ENCODE measurements at places on chromosomes 2 and 18.
A peak's percentile ranks its signal among the peaks of the same experiment; 100 is the strongest.

- DNase-seq: peak; percentile 3
Measured at GRCh38 chr2:29238497-29238896, 123.3 kb downstream of the CLIP4 start.

DNA sequence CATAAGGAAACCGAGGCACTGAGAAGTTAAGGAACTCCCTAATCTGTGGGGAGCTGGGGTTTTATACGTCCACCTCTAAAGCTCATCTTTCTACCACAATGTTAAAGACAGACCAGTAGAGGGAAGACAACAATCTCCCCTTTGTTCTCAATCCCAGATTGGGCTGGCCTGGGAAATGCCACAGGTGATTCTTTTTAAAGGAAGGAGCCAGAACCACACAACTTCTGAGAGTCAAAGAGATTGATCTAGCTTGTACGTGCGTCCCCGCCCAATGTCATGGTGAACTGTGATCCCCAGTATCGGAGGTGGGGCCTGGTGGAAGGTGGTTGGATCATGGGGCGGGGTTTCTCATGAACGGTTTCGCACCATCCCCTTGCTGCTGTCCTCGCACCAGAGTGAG is 81.8 kb upstream of the LCLAT1 start:
- DNase-seq: no peak

DNA sequence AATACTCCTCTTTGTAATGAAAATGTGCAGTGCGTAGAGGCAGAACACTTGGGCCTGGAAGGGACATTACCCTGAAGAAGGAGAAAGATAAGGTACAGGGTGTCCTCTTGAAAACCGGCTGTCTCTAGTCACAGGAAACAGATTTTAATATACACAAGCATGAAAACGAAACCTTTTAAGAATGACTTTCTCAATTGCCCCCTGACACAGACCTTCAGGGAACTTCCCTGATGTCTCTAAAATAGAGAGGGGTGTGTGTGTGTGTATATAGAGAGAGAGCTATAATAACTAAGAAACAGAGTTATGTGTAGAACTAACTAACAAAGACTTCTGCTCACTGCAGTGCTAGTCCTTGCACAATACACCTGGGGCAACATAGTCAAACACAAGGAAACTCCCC is 780.0 kb downstream of the CNTNAP5 start:
- DNase-seq: no peak

GRCh38 chr2:27136751-27137150 is 2.3 kb upstream of the PREB start:
- no peak for DNase-seq

DNA sequence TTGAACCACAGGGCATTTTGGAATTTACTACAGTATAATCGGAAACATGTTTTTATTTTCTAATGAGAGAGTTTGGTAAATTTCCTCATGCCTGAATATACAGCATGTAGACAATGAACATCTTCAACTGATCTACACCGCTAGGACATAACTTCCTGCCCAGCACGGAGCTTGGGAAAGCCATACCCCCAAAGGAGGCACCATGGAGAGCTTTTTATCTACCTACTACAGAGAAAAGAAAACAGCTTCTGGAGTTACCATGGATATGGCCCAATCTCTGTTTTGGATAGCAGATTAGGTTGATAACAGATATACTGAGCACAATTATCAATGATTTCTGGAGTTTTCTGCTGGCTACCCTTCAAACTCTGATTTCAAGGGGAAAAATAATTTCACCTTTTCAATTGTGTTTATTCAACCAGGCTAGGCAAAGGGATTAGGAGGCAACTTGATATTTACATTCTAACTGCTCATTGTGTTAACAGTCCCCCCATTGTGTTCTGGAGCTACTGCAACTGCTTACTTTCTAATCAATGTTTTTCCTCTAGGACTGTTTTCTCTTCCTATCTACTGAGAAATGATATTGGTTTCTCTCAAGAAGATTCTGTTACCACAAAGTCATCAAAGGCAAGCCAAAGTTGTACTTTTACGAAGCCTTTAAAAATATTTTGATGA is 123.0 kb upstream of the ARHGAP28 start:
- no peak for DNase-seq

DNA sequence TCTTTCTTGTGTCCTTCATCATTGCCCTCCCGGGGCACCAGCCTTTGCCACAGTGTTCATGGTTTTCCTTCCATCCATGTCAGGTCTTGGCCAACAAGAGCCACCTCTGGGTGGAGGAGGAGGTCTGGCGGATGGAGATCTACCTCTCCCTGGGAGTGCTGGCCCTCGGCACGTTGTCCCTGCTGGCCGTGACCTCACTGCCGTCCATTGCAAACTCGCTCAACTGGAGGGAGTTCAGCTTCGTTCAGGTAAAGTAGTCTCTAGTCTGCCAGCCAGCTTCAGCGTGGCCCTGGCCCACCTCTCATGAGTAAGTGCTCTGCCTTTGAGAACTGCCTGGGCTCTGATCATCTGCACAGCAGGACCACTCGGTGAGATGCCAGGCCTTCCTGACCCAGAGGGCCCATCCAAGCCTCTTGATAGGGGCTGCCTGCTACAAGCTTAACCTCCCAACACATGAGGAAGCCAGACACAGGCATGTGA is 31.0 kb downstream of the STEAP3 start:
- DNase-seq: no peak

- DNase-seq: no peak
Measured at GRCh38 chr2:166057370-166058164, 70.3 kb downstream of the SCN1A start.

GRCh38 chr2:234993541-234993981 is 41.7 kb downstream of the SH3BP4 start:
- no peak for DNase-seq

GRCh38 chr2:241801611-241802420 is 7.2 kb upstream of the NEU4 start:
- DNase-seq: peak; percentile 1

DNA sequence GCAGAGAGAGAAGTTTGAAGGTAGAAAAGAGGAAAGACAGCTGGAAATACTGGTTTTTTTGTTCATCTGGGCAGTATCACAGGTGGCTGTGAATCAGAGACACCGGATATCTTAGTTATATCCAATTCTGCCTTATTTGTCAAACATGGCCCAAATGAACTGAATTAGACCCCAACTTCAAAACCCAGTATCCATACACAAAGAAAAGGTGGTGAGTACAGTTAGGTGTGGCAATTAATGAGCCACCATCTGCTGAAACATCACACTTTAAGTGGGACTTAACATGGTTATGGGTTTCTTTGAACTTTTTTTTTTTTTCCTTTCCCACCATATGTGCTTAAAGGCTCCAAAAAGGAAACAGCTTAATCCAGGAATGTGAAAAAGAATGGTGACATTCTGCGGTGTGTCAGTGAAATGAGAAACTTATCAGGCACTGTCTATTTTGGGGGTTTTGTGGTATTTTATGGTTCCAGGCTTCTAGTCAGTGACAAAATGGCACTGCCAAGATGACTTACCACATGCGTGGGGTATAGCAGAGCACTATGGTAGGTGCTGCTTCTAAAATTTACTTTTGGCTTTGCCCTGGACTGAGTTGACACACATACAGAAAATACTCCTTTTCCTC is 5.0 kb upstream of the TMEM178A start:
- DNase-seq: no peak

DNA sequence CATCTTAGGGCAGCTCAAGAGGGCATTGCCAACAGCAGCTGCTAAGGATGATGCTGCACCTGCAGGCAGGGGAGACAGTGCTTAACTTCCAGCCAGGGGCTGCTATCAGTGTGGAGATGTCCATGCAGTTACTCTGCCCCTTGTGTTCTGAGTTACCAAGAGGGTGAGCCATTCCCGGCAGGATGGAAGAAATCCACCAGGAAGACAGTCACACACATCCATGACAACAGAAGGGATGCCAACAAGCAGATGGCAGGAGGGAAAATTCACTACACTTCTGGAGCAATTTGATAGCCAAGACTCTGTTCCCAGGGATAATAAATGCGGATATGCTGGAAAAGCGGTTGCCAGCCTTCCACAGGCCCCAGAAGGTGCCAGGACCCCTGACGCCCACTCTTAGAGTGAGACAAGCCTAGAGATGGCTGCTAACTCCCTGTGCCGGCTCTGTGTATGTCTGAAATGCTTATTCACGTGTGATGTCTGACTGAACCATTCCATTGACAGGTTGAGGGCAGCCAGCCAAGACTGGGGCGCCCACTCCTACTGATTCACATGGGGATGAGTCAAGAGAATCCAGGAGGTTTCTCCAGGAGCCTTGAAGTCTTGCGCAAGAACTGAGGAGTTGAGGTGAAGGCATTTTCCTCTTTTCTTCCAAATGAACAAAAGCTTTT is 24.5 kb downstream of the LOXHD1 start:
- DNase-seq: no peak

- no peak for DNase-seq
Measured at GRCh38 chr2:67619204-67619603, 222.1 kb downstream of the ETAA1 start.

GRCh38 chr2:31038385-31038784 is 99.9 kb downstream of the GALNT14 start:
- DNase-seq: no peak

DNA sequence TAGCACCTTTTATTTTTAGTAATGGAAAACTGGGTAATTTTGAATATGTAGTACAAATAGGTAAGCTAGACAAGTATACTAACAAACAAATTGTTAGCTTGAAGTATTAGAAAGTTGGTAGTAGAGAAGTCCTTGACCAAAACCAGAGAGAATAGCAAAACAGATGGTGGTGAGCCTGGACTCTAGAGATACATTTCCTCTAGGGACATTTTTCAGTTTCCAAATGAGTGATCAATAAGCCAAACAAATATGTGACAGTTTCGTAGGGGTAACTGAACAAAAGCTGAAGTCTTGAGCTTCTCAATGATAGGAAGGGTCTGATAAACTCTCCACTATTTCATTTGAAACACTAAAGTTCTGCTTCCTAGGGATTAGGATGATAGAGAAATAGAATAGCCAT is 692.0 kb upstream of the FAM98A start:
- no peak for DNase-seq

- DNase-seq: no peak
Measured at GRCh38 chr18:75172299-75173124, 36.4 kb downstream of the PTGR3 start.

DNA sequence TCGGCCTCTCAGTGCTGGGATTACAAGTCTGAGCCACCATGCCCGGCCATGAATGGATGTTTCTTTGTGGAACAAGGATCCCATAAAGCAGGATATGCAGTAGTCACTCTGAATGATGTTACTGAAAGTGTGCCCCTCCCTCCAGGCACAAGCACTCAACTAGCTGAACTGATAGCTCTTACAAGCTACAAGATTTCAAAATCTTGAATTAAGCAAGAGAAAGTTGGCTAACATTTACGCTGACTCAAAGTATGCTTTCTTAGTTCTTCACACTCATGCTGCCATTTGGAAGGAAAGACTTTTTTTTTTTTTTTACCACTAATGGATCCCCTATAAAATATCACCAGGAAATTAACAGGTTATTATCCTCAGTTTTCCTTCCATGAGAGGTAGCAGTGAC is 549.0 kb upstream of the PKDCC start:
- DNase-seq: no peak

DNA sequence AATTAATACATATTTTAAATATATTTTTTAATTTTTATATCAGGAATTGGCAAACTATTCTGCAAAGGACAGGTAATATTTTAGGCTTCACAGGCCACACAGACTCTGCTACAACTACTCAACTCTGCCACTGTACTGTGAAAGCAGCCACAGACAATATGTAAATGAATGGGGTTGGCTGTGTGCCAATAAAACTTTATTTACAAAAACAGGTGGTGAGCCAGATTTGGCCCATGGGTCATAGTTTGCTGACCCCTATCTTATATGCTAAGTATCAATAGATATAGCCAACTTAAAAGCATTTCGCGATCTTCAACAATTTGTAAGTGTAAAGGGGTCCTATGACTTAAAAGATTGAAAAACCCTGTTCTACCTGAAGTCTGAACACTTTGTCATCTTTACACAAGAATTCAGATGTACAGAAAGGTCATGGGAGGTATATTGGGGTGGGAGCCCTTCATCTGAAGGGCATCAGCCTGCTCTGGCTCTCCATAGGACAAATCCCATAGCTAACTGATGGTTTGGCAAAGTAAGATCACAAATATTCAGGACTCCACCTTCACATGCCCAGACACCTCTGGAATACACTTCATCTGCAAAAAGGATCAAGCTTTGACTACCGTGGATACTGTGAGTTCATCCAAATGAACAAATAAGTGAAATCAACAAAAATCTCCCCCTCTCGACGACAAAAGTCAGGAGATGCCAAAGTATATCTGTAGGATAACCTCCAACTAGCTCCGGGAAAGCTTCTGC is 65.9 kb downstream of the C1D start:
- DNase-seq: no peak

DNA sequence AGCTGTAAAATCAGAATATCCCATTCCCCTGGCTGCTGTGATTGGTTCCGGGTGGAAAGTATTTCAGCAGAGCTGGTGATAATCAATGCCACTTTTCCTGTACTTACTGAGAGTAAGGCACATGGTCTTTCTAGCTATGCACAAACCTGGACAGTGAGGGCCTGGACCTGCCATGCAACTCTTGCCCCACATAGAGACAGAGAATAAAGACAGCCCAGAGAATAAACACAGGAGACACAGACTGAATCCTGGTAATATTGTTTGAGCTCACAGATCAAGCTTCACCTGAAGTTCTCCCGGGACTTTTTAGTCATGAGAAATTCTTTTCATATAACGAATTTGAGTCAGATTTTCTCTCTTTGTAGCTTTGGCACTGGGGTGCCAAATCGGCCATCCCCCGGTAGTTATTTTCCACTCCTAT is 81.9 kb downstream of the ACAA2 start:
- no peak for DNase-seq

DNA sequence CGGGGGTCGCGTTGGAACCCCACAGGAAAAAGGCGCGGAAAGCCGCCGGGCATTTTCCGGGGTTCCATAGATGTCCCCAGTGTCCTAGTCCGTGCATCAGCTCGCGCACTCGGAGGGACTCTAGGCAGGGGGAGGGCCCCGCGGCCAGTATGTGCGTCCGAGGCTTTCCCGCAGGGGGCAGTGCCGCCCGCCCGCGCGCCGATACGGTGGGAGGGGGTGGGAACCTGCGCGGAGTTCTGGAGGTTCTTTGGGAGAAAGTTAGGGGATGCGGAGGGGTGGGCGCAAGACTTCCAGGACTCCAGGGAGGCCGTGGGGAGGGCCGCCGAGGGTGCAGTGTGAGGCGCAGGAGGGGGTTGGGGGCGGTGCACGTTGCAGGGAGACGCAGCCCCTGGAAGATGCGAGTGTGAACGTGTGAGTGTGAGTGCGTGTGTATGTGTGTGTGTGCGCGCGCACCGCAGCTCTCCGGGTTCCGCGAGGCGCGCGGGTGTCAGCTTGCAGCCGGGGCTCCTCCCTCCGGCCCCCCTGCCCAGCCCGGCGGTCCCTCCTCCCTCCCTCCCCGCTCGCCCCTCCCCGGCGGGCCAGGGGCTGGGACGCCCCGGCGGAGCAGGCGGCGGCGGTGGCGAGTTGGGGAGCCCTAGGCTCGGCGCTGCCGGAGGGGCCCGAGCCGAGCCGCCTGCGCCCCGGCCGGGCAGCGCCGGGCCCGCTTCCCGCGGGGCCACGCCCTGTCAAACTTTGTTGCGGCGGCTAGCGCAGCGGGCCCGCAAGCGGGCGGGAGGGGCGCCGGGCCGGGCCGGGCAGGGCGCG is at the start of gene TCF7L1:
TSS of gene TCF7L1 (plus strand) at position 559 of the 804 bp plus-strand sequence. CDS start 293 bp downstream, outside the sequence.
- peak; percentile 52 for DNase-seq

GRCh38 chr2:196206804-196207203 is 35.4 kb upstream of the STK17B start:
- DNase-seq: no peak
